ENCODE measurements at places on chromosomes 2 and 18.

GRCh38 chr2:156937430-156937829 is 320.1 kb upstream of the GALNT5 start:
- DNase-seq, result no peak

DNA sequence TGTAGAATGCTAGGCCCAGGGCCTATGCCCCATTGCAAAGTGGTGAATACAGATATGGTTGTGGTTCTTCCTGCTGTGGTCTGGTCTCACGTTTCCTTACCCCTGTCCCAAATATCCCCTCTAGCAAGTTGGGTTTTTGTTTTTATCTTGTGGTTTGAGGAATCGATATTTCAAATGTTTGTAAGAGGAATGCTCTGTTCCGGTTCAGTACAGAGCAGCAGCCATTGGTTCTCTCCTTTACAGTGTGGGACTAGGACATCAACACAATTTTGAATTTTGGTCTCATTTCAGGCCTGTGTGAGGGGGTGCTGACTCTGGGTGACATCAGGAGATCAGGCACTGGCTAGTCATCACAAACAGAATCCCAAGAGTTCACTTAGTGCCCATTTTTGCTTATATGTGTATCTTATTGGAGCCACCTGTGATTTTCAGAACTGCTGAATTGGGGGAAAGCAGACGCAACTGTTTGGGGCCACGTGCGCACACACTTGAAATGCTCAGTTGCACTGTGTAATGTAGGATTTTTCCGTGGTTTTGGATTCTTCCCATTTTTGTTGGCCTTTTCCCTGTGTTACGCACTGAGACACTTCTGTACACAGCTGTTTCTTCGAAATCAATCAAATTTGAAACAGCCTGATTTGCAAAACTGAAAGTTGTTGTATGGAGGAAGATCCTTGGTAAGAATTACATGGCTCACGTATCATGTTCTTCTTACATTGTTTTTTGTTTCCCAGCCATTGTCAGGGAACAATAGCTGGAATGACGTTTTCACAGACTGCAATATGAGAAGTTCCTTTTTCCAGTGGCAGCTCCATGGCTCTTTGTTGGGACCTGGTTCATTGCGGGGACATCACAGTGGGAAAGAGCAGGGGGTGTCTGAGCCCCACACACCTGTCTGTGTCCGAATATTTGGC is 8.6 kb downstream of the SH3BP4 start:
- DNase-seq, result no peak

DNA sequence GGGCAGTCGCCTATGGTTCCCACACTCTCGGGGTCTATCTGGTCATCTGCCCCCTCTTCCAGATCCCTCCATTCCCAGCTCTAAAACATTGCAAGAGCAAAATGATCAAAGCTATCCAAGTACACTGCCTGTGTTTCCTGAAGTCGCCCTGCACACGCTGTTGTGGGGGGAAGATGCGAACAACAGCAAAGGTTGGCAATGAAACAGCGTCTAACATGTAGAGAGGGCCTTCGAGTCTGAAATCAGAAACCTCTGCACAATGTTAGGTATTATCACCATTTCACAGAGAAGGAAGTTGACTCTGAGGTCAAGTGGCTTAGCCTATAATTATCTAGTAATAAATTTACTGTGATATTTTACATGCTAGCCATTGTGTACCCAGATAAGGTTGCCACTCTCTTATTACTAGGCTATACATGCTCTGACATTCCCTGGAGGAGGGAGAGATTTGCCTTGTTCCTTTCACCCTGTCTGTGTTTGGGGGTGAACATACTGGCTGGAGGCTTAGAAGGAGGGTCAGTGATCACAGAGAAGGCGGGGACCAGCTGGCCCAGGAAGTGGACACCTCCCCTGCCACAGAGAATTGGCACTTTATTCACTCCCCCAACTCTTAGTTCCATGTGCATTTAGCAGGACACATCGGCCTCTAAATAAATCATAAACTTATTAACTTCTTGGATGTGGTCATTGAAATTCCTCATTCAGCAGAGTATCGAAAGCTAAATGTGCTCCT is 36.8 kb downstream of the KCTD1 start:
- no peak for DNase-seq

GRCh38 chr2:60528281-60529020 is 25.0 kb downstream of the BCL11A start:
- no peak for DNase-seq
